ENCODE measurements at places on chromosomes 6 and 20.

DNA sequence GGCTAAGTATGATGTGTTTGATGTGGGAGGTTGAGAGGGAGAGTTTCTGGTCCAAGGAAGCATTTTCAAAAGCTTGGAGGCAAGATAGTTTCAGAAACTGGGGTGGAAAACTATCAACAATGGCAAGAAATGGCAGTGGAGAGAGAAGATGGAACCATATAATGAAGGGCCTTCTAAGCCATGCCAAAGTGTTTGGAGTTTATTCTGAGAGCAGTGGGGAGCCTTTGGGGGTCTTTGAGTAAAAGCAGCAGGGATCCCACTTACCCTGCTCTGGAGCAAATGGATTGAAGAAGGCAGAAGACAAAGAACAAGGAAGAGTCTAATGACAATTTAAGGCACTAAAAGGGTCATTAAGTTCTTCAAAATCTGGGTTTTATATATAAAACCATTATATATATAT, 538.9 kb downstream of the UTRN start:
- no peak for DNase-seq

DNA sequence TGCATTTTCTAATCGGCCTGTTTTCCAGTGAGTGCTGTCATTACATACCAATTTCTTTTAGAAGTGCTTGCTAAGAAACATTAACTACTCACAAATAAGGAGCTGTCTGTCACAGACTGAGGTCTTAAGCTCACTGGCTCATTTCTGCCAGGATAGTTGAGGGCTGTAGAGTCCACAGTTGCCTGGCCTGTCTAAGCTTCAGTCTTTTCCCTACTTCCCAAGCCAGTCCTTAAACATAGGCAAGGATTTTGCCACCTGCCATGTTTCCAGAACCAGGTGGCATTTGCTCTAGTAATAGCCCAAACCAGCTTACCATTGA, 84.7 kb downstream of the LINC00237 start:
- DNase-seq: no peak

- no peak for DNase-seq
Observed at GRCh38 chr6:3386374-3386857, 70.4 kb downstream of the SLC22A23 start.

DNA sequence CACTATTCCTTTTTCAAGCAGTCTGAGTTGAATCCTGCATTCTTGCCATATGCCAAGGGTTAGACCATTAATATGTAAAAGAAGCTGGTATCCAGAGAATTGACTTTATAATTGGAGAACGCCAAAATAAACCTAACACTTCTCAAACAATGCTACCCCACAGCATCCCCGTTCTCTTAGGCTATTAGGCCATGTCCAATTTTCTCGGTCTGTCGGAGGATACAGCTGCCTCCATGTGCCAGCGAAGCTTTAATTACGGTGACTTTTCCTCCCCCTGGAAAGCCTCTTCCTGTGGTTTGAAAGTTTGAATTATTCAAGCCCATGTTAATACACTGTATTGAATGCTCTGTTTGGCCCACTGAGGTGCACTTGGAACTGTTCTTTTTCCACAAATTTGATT, 60.5 kb downstream of the HS3ST5 start:
- no peak for DNase-seq

DNA sequence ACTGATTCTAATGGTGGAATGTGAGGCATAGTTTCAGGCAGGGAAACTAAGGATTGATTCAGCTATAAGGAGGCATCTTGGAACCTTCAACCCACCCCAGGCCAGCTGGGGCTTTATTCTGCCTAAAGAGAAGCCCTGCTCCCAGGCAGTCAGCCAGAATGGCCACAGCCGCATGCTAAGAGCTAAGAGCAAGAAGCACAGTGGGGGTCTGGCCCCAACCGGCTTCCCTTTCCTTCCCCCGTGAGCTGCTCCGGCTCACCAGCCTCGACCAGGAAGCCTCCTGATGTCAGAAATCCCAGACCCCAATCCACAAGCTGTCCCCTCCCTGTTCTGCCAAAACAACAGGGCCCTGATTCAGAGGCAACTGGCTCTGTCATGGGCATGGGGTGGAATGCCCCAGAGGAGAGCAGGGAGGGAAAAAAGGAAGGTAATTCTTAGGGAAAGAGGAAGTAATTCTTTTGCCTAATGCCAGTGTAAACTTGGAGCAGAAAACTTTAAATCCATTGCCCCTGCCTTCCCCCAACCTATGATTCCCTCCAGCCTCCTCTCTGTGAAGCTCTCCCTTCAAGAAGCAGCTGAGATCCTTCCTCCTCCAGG, 6.9 kb downstream of the GRM4 start:
- no peak for DNase-seq

DNA sequence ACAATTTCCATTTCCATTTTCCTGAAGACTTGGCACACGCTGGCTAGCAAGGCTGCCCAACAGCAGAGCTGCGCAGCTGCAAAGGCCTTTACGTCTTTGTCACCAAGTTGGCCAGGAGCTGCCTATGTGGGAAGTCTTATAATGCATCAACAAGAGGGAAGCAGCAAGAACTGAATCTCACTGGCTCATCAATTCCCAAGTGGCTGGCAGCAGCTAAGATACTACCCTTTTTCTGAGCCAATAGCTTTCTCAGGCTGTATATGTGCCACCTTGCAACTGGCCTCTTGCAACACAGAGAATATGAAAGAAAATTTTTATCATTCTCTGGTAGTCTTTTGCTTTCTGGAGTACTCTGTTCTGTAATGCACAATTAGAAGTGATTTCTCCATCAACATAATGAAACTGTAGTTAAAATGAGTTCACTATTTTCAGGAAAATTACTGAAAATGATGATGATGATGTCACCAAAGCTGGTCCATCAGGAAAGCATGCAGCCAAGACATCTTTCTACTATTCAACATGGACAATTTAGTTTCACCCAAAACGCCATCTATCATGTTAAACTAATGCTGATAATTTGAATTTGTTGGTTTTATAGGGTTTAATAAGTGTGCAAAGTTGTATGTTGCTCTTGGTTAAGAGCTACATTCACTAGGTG, 97.3 kb upstream of the FOXA2 start:
- no peak for DNase-seq

DNA sequence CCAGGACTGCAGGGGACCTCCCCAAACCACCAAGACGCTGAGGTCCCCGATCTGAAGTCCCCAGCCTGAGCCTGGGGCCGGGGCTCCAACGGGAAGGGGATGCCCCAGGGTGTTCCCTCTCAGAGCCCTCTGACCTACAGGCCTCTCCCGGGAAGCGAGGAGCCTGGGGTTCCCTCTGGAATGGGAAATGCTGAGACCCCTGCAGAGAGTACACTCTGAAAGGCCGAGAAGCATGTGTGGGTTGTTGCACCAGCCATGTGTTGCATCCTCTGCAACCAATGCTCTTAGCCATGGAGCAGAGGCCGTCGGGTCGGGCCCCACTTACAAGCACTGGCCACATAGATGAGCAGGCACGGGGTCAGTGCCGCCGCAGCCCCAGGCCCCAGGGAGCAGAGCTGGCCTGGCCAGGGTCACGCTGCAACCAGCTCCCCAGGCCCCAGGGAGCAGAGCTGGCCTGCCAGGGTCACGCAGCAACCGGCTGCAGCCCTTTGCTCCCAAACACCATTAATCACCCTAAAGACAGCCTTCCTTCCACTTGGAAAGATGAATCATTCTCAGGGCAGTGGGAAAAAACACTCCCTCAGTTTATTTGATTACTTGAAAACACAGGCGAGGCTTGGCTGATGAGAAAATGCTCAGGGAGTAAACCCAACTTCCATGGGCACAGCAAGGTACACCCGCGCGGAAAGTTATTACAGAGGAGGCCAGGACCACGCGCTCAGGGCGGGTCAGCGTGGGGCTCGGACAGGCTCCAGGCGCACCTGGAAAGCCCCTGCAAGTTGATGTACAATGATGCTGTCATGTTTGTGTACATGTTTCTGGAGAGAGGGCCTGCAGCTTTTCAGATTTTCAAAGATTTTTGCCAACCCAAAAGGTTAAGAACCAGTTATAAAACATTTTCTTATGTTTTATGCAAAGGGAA, 78.0 kb upstream of the AFDN start:
- DNase-seq: no peak

GRCh38 chr6:44696686-44697085, 309.2 kb downstream of the CDC5L start:
- no peak for DNase-seq

GRCh38 chr6:167995731-167996151, 1.7 kb upstream of the KIF25 start:
- no peak for DNase-seq

DNA sequence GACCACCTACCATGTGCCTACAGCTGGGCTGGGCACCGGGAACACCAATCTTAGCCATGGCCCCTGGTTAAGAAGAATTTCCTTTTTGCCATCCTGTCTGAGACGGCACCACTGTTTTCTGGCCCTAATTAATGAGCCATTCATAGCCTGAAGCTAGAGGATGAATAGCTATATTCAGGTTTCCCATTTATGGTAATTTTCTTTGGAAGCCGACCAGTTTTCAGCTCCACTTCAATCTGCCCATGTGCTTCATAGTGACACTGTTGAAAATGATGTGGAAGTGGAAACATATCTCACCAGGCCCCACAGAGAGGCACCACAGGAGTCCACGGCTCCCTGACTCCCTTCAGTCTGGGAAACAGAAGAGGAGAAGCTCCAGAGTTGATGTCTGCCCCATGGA, 22.6 kb upstream of the ULBP3 start:
- DNase-seq: no peak

DNA sequence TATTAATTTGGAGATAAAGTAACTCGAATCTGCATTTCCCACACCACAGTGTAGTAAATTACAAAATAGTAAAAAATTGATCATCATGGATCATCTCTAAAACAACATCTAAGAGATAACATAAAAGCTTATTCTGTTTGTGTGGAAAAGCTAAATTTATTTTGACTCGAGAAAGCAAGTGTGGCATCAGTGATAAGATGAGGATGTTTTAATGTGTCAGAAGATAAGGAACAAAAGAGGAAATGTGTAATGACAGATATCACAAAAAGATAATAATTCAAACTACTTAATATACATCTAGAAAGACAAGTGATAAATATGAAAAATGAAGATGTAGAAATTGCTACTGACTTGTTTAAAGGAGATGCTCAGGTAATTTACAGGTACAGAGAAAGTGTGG, 74.1 kb downstream of the DNAH8 start:
- DNase-seq: no peak

Measured in GM13976 (cell line).